Neural crest cell (in vitro differentiated cells): ENCODE measurements at places on chromosomes 16 and 17. TPM values are rescaled to one million over a fixed set of nuclear protein-coding genes. Genes with fewer than 3 reads are reported as not detected.

GRCh38 chr17:76677406-76677805 is 33.4 kb downstream of the MXRA7 start:
- H3K36me3 ChIP-seq: no peaks in the 10 kb centered on the region
- no peak overlapping the region for H3K27ac ChIP-seq
- no peak for DNase-seq
- H3K4me1 ChIP-seq: peaks cover 10% of the 10 kb centered on the region
- H3K27me3 ChIP-seq: no peaks in the 10 kb centered on the region
- no peak overlapping the region for H3K4me3 ChIP-seq

DNA sequence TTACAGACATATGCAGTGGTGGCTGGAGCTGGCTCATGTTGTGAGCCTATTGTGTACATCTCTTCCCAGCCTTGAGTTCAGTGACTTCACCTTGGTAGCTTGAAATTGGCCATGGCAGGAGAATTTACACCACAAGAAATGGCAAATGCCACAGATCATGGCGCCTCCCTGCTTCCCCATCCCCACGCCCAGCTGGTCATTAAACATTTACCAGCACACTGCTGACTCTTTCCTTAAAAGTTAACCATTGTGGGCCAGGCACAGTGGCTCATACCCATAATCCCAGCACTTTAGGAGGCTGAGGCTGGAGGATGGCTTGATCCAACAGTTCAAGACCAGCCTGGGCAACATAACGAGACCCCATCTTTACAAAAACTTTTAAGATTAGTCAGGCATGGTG is 22.6 kb upstream of the ITGB4 start:
- no peak for DNase-seq
- peak overlapping the region; percentile 35 for H3K27ac ChIP-seq

GRCh38 chr17:18011286-18011685 is 27.7 kb downstream of the ATPAF2 start:
- peaks cover 4% of the 10 kb centered on the region for H3K36me3 ChIP-seq
- no peak overlapping the region for H3K4me3 ChIP-seq
- no peaks in the 10 kb centered on the region for H3K27me3 ChIP-seq
- H3K27ac ChIP-seq: no peak overlapping the region
- DNase-seq: no peak

GRCh38 chr17:28747051-28747691 is 3.4 kb downstream of the TRAF4 start:
- peak overlapping the region; percentile 99 for H3K4me3 ChIP-seq
- peaks cover 43% of the 10 kb centered on the region for H3K4me1 ChIP-seq
- peaks cover 12% of the 10 kb centered on the region for H3K36me3 ChIP-seq
- DNase-seq: no peak
- H3K27me3 ChIP-seq: peaks cover 12% of the 10 kb centered on the region
- H3K27ac ChIP-seq: no peak overlapping the region

- peaks cover 1% of the 10 kb centered on the region for H3K27me3 ChIP-seq
- no peak for DNase-seq
- H3K4me1 ChIP-seq: no peaks in the 10 kb centered on the region
- no peaks in the 10 kb centered on the region for H3K36me3 ChIP-seq
- H3K4me3 ChIP-seq: no peak overlapping the region
These were observed 24.5 kb downstream of the SMPD3 start for GRCh38 chr16:68423771-68424170.

GRCh38 chr17:46753776-46754175 is 64.7 kb downstream of the WNT3 start:
- H3K36me3 ChIP-seq: peaks cover 11% of the 10 kb centered on the region
- H3K4me3 ChIP-seq: no peak overlapping the region
- DNase-seq: no peak
- H3K27ac ChIP-seq: no peak overlapping the region

- no peak overlapping the region for H3K27ac ChIP-seq
- H3K4me1 ChIP-seq: peaks cover 24% of the 10 kb centered on the region
These were observed 1.4 kb upstream of the PITPNC1 start for GRCh38 chr17:67375716-67376115.

DNA sequence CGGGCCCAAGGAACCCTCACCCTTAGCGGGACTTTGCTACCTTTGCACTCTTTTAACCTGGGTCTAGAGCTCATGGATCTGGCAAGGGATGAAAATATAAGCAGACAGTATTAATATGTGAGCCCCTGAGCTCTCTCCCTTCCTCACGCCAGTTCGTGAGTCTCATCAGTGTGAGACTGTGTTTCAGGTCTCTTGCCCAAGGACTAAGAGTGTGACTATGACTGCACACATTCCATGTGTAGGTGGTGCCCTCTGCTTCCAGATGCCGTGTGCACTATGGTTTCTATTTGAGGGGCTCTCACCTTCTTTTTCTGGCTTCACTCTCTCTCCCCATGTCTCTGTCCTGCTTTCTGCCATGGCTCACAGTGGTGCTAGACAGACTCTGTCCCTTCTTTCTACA is 40.5 kb downstream of the DHRS7B start:
- H3K4me3 ChIP-seq: no peak overlapping the region
- DNase-seq: no peak
- H3K4me1 ChIP-seq: peaks cover 19% of the 10 kb centered on the region
- no peaks in the 10 kb centered on the region for H3K27me3 ChIP-seq

GRCh38 chr16:74169687-74170376 is 126.8 kb upstream of the PSMD7 start:
- no peaks in the 10 kb centered on the region for H3K36me3 ChIP-seq
- H3K4me3 ChIP-seq: no peak overlapping the region
- H3K4me1 ChIP-seq: no peaks in the 10 kb centered on the region
- H3K27ac ChIP-seq: no peak overlapping the region

GRCh38 chr17:21525464-21526130 is 149.4 kb downstream of the KCNJ12 start:
- no peaks in the 10 kb centered on the region for H3K27me3 ChIP-seq
- H3K4me1 ChIP-seq: no peaks in the 10 kb centered on the region
- no peaks in the 10 kb centered on the region for H3K36me3 ChIP-seq
- peak overlapping the region; percentile 69 for H3K27ac ChIP-seq

- DNase-seq: no peak
- H3K27ac ChIP-seq: no peak overlapping the region
- H3K4me3 ChIP-seq: no peak overlapping the region
- H3K36me3 ChIP-seq: peaks cover 19% of the 10 kb centered on the region
- peaks cover 91% of the 10 kb centered on the region for H3K27me3 ChIP-seq
These were observed 5.5 kb downstream of the TBX2 start for GRCh38 chr17:61404913-61405685.

- no peak for DNase-seq
- peak overlapping the region; percentile 93 for H3K27ac ChIP-seq
- peaks cover 27% of the 10 kb centered on the region for H3K4me1 ChIP-seq
- H3K36me3 ChIP-seq: peaks cover 16% of the 10 kb centered on the region
These were observed 725 bp upstream of the CASC3 start for GRCh38 chr17:40139566-40140058.

The NLRC3 gene
- total RNA-seq: 0.18 TPM in 1 of 2 replicates, not detected in the other

The SERPINF2 gene
- 0.19 TPM in 1 of 2 replicates, not detected in the other for total RNA-seq

The AGRP gene
- total RNA-seq: not detected in 2 replicates

The EZH1 gene
- total RNA-seq: 28.9 and 30.4 TPM in 2 replicates

The EFTUD2 gene
- total RNA-seq: 192 and 196 TPM in 2 replicates
